ENCODE measurements at places on chromosomes 12 and 14. TPM values are rescaled to one million over a fixed set of nuclear protein-coding genes. Genes with fewer than 3 reads are reported as not detected.

GUCY2C gene
- total RNA-seq, result not detected

ANKS1B gene
- 1.9 TPM for total RNA-seq

PMCH gene
- not detected for total RNA-seq

NPFF gene
- not detected for total RNA-seq

GPR137C gene
- 2.6 TPM for total RNA-seq

DNA sequence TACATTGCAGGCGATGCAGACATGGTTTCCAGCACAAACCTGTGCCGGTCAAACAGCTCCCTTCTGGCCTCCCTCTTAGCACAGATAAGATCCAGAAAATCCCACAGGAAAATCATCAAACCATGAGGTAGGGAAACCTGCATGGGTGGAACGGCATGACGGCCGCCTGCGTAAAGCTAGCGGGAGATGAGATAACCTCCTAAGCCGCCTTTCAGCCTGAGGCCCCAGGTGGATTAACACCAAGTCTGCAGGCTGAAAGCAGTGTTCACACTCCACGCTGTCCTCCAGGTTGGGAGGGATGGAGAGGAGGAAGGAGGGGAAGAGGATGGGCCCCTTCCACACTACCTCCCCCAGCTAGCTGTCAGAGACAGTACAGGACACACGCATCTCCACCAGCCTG, 63.8 kb downstream of the TSPAN11 start:
- no peak for DNase-seq

GRCh38 chr12:54156578-54156977, 32.2 kb downstream of the SMUG1 start:
- no peak for DNase-seq

- no peak for DNase-seq
Measured at GRCh38 chr12:128155571-128155970, 111.4 kb upstream of the TMEM132C start.

GRCh38 chr12:122333142-122334087, 67.1 kb upstream of the VPS33A start:
- no peak for DNase-seq

GRCh38 chr14:58972233-58973017, 216.0 kb upstream of the DAAM1 start:
- no peak for DNase-seq

GRCh38 chr12:132583736-132584135, 26.6 kb downstream of the LRCOL1 start:
- no peak for DNase-seq

GRCh38 chr12:121795034-121795968, 1.8 kb upstream of the RHOF start:
- no peak for DNase-seq

Measured in chondrocyte (in vitro differentiated cells).